ENCODE measurements at places on chromosomes 2 and 18. TPM values are rescaled to one million over a fixed set of nuclear protein-coding genes. Genes with fewer than 3 reads are reported as not detected.

DNA sequence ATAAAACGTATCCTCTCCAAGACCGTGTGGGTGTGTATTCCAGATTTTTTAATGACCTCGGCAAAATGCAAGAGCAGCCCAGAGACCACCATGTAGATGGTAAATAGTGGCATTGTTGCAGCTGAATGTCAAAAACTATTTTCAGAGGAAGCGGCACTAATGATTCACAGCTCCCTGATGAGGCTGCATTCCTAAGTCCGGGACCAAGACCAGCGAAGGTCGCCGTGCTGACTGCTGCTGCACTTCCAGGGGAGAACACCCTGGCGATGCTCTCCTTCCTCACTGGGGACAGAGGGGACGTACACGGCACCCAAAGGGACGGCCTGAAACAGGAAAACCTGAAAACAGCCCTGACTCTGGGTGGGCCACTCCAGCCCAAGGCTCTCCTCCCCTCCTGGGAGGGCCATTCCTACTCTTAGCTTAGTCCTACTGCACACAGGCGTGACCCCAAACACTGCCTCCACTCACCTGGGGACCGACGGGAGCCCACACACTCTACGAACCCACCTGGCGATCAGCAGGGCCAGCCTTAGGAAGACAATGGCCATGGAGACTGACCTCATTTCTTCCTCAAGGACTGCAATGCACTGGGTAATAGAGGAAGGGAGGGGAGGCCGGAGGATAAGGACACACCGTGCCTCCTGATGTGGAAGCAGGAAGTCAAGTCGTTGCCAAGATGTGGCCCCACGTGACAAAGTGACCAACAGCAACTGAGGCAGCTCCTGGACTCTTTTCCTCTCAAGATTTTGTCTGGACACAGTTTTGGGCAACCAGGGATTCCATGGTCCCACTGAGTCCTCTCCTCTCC is 82.8 kb downstream of the ZNF516 start:
- no peaks in the 10 kb centered on the region for H3K36me3 ChIP-seq
- peaks cover 20% of the 10 kb centered on the region for H3K4me1 ChIP-seq
- H3K4me3 ChIP-seq = no peak overlapping the region
- DNase-seq = no peak
- no peaks in the 10 kb centered on the region for H3K27me3 ChIP-seq

- no peak overlapping the region for H3K27ac ChIP-seq
- H3K36me3 ChIP-seq = no peaks in the 10 kb centered on the region
- peaks cover 33% of the 10 kb centered on the region for H3K4me1 ChIP-seq
- DNase-seq = no peak
Observed at GRCh38 chr2:96956211-96956610, 30.2 kb downstream of the FAM178B start.

- no peaks in the 10 kb centered on the region for H3K36me3 ChIP-seq
- no peak overlapping the region for H3K27ac ChIP-seq
- H3K4me1 ChIP-seq = no peaks in the 10 kb centered on the region
- H3K4me3 ChIP-seq = no peak overlapping the region
Observed at GRCh38 chr2:28639836-28640235, 111.8 kb upstream of the PPP1CB start.

DNA sequence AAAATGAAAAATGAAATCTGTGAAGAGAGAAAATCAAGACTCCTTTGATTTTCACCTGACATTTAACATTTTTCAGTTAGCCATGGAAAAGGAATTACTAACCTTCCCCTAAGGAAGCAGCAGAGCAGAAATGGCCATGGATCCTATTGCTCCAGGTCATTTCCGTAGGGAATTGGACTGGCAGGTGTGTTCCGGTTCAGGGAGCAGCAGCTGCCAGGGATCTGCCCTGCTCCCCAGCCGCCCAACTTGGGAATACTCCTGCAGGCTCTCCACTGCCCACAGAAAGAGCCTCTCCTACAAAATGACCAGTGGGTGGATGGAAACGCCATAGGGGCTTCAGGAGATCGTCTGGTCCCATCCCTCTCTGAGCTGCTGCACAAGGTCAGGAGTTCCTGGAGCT is 86.0 kb upstream of the MAPK4 start:
- no peaks in the 10 kb centered on the region for H3K4me1 ChIP-seq
- H3K36me3 ChIP-seq = no peaks in the 10 kb centered on the region
- H3K27ac ChIP-seq = no peak overlapping the region
- no peaks in the 10 kb centered on the region for H3K27me3 ChIP-seq

- H3K27ac ChIP-seq = no peak overlapping the region
- peaks cover 7% of the 10 kb centered on the region for H3K36me3 ChIP-seq
- no peak for DNase-seq
- peaks cover 16% of the 10 kb centered on the region for H3K27me3 ChIP-seq
Observed at GRCh38 chr2:286035-286434, 1.9 kb downstream of the ALKAL2 start.

GRCh38 chr18:8858888-8859511 is 153.6 kb downstream of the MTCL1 start:
- no peaks in the 10 kb centered on the region for H3K27me3 ChIP-seq
- no peak overlapping the region for H3K27ac ChIP-seq
- H3K4me1 ChIP-seq = no peaks in the 10 kb centered on the region

DNA sequence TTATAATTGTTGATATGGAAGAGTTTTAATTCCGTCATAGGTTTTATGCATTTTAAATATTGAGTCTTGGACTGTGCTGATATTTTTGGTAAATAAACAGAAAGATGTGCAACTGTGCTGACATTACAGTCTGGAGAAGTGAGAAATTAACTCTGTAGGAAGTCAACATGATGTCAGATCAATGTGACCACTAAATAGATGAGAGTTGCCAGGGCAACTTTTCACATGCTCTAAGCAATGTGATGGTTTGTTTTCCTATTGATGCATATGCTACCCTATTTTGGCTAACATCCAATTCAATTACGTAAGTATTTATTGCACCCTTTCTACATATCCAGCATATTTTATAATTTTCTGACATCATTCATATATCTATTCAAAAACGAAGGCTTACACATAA is 1109.3 kb downstream of the TSN start:
- H3K36me3 ChIP-seq = no peaks in the 10 kb centered on the region
- no peak overlapping the region for H3K27ac ChIP-seq
- H3K4me3 ChIP-seq = no peak overlapping the region
- no peaks in the 10 kb centered on the region for H3K4me1 ChIP-seq
- no peaks in the 10 kb centered on the region for H3K27me3 ChIP-seq

DNA sequence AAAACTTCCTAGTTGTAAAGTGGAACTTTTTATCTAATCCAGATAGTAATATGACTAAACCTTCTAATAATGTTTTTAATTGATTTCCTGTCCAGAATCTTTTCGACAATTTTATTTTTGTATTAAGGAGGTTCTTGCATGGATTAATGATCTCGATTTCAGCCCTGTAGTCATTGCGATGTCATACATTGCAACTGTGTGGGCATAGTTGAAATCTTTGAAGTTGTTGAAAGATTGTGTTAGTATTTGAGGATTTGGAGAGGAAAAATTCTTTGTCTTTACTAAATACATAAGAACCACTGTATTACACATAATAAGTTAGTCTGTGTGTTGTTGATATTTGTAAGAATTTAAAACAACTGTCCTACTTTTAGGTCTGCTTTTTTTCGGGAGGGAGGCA is 31.1 kb downstream of the ACSL3 start:
- H3K36me3 ChIP-seq = no peaks in the 10 kb centered on the region
- no peak for DNase-seq
- H3K4me3 ChIP-seq = no peak overlapping the region

DNA sequence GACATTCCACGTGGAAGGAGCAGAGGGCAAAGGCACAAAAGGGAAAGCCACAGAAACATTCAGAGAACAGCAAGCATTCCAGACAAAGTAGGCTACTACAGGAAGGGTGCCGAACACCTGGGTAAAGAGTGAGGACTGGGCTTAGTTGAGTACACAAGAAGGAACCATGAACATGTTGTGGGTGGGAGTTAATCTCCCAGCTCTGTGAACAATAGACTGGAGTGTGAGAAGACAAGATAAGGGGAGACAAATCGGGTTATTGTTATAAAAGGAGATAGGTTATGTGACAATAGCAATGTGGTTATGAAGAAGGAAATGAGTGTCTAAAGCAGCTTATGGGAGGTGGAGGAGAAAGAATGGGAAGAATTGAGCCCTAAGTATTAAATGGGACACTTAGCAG is 70.0 kb downstream of the DPP4 start:
- no peaks in the 10 kb centered on the region for H3K4me1 ChIP-seq
- H3K27me3 ChIP-seq = no peaks in the 10 kb centered on the region
- no peak overlapping the region for H3K27ac ChIP-seq
- DNase-seq = no peak
- no peak overlapping the region for H3K4me3 ChIP-seq

- H3K36me3 ChIP-seq = no peaks in the 10 kb centered on the region
- no peak for DNase-seq
- no peaks in the 10 kb centered on the region for H3K4me1 ChIP-seq
- H3K27ac ChIP-seq = no peak overlapping the region
- H3K27me3 ChIP-seq = no peaks in the 10 kb centered on the region
Observed at GRCh38 chr18:35511833-35512232, 14.1 kb upstream of the INO80C start.

- DNase-seq = no peak
- H3K36me3 ChIP-seq = no peaks in the 10 kb centered on the region
- H3K27ac ChIP-seq = no peak overlapping the region
- H3K4me3 ChIP-seq = no peak overlapping the region
- no peaks in the 10 kb centered on the region for H3K27me3 ChIP-seq
Observed at GRCh38 chr2:122019724-122020123, 264.3 kb downstream of the TSN start.

GRCh38 chr18:25853691-25854433 is 236.6 kb downstream of the SS18 start:
- no peaks in the 10 kb centered on the region for H3K27me3 ChIP-seq
- H3K4me3 ChIP-seq = no peak overlapping the region
- no peaks in the 10 kb centered on the region for H3K4me1 ChIP-seq
- DNase-seq = no peak

DNA sequence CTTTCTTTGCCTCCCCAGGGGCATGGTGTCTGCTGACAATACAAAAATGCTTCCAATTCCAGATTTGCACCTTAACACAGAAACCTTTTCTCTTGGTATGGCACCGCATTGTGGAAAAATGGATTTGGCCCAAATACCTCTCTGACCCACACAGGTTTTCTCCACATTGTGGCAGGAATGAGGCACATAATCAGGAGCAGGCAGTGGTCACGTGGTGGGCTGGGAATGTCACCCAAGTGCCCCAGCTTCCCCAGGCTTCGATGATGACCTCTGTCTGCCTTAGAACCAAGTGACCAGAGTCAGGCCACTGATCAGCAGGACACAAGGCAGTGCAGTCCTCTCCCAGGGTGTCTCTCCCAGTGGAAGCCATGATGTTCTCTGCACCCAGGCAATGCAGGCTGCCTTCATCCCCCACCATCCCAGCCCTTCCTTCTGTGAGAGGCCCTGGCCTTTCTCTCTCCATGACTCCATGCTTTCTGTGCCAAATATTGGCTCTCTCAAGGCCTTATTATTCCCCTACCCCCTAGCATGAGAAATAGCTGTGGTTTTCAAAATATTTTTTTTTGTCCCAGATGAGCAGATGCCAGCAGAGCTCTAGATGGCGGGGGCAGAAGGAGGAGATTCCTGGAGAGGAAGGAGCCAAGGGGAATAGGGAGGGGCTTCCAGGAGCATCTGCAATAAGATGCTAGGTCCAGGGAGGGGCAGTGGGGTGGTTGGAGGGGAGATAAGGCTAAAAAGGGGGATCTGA is 198.9 kb downstream of the ACKR3 start:
- no peaks in the 10 kb centered on the region for H3K4me1 ChIP-seq
- H3K4me3 ChIP-seq = no peak overlapping the region
- no peak for DNase-seq
- no peaks in the 10 kb centered on the region for H3K27me3 ChIP-seq

GRCh38 chr2:159177957-159178356 is 108.5 kb downstream of the WDSUB1 start:
- H3K4me1 ChIP-seq = no peaks in the 10 kb centered on the region
- no peak overlapping the region for H3K4me3 ChIP-seq
- no peaks in the 10 kb centered on the region for H3K36me3 ChIP-seq
- H3K27me3 ChIP-seq = no peaks in the 10 kb centered on the region
- no peak overlapping the region for H3K27ac ChIP-seq

DNA sequence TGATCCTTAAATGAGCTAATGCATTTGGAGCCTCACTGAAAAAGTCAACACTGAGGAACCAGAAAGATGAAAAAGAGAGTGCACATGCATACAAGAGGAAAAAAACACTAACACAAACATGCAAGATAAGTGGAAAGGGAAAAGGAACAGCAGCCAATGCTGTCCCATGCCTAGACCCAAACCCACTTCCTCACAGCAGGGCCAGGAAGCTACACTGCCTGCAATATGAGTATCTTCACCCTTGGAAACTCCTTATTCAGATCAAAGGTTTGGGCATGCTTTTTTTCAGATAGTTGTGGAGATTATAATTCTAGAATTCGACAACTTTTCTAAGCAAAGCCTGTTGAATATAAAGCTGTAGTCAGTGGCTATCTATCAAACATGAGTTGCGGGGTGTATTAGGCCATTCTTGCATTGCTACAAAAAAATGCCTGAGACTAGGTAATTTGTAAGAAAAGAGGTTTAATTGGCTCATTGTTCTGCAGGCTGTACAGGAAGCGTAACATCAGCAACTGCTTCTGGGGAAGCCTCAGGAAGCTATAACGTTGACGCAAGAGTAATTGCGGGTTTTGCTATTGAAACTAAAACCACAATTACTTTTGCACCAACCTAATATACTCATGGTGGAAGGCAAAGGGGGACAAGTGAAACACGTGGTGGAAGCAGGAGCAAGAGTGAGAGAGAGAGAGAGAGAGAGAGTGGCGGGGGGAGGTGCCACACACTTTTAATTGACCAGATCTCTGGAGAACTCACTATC is 138.2 kb downstream of the MBD2 start:
- no peak overlapping the region for H3K4me3 ChIP-seq
- H3K27me3 ChIP-seq = no peaks in the 10 kb centered on the region
- DNase-seq = no peak
- no peaks in the 10 kb centered on the region for H3K36me3 ChIP-seq

The CRYGC gene
- total RNA-seq = not detected

The ANKRD53 gene
- total RNA-seq = 3.1 TPM

The NLRC4 gene
- 0.30 TPM for total RNA-seq

The GNLY gene
- total RNA-seq = 8,199 TPM

The MRO gene
- total RNA-seq = not detected

The FOSL2 gene
- 414 TPM for total RNA-seq
